Choroid plexus epithelial cell (primary cell): ENCODE measurements at places on chromosomes 16 and 17.
A peak's percentile ranks its signal among the peaks of the same experiment; 100 is the strongest.

DNA sequence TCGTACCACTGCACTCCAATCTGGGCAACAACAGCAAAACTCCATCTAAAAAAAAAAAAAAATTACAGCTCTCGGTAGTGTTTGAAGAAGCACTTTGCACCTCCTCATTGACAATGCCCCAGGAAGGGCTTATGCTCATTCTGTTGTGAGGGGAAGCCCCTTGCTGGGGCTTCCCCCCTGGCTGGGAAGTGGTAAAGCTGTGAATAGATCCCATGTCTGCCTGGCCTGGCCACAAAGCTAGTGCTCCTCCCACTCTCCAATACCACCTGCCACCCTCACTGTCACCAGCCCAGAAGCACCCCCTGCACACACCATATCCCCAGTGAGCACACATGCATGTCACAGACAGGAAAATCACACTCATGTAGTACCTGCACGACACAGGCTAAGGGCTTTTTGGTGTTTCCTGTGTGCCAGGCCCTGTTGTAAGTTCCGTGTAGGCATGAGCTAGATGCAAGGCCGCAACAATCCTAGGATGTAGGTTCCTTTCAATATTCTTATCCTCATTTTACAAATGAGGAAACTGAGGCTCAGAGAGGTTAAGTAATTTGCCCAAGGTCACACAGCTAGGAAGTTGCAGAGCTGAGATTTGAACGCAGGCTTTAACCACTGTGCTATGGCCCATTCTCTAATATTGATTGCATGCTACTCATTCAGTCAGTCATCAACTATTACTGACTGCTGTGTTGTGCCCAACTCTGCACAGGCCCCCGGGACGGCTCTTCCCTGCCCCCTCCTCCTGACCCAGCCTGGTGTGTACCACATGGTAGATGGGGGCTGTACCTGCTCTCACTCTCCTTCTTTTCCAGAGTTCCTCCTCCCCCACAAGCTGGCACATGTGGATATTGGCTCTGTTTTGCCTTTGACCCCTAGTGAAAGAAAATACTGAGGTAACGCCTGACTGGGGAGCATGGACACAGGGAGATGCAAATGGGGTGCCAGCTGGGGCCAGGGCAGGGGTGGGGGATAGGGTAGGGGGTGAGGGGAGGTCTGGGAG, 11.9 kb upstream of the COL1A1 start:
- no peak for DNase-seq

DNA sequence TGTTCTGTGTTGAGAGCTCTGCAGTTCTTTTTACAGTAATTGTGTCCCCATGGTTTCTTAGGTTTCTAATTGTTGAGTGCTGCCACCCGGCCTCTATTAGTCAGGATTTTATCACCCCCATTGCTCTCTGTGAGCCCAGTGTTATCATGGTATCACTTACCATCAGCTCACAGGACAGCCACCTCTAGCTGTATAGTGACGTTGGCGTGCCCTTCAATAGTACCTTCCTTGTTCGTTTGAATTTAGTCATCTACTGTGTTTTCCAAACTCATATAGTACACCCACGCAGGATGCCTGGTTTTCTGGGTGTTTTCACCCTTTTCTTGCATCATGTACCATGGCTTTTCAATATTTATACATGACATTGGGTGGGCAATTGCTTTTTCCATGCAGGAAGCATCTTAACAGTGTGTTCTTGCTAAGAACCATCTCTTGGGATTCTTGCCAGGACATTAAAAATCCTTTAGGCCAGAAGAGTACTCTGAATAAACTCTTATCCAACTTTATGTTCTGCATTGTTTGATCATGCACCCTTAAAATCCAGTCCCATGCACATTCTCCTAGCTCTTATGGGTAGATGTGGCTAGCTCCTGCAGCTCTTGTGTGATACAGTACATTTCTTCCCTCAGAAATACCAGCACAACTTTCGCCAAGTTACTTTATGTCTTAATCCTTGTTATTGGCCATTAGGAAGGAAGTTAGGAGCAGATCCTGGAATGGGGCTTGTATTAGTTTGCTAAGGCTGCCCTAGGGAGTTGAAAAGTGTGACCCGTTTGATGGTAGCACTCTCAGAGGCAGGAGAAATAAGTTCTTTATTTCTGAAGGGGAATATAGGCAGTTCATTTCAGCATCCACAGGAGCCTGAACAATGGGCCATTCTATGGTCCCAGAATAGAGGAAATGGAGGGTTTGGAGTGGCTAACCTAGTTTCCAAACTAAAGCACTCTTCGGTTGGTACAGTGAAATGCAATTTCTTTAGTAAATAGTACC, 11.3 kb upstream of the ABCA10 start:
- no peak for DNase-seq

- peak; percentile 98 for DNase-seq
These were observed 114.0 kb downstream of the C16orf95 start for GRCh38 chr16:87203060-87203656.

DNA sequence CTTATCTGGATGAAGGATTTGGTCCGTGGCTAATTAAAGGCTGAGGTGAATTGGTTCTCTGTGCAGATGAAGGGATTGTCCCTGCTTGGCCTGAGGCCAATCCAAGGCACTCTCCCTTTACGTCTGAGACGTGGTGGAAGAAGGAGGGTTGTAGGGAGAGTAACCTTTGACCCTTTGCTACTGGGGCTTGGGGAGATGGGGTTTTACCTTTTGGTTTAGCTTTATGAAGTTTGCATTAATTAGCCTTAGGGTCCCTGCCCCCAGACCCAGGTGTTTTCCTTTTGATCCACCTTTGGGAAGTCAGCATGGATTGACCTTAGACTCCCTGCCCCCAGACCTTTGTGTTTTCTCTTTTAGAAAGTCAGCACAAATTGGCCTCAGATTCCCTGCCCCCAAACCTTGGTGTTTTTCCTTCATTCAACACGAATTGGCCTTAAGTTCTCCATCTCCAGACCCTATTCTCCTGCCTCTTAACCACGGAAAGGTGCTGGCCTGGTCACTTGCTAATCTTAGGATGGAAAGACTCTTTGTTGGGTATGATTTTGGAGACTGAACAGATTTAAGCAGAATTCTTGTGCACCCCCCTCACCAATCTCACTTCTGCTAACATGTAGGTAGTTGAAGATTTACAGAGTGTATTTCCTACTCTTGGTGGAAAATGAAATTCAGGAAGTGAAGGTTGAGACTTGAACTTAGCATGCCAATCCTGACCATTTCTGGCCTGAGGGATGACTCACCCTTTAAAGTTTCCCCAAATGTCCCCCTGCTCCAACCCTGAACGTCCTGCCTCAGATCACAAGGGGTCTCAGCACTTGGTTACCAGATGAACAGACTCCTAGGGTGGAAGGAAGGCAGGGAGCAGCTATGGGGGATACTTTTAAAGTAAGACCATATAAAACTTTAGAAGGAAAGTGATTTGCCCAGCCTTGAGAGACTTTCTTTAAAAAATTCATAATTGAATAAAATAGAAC, 23.1 kb upstream of the MMD start:
- peak; percentile 85 for DNase-seq

DNA sequence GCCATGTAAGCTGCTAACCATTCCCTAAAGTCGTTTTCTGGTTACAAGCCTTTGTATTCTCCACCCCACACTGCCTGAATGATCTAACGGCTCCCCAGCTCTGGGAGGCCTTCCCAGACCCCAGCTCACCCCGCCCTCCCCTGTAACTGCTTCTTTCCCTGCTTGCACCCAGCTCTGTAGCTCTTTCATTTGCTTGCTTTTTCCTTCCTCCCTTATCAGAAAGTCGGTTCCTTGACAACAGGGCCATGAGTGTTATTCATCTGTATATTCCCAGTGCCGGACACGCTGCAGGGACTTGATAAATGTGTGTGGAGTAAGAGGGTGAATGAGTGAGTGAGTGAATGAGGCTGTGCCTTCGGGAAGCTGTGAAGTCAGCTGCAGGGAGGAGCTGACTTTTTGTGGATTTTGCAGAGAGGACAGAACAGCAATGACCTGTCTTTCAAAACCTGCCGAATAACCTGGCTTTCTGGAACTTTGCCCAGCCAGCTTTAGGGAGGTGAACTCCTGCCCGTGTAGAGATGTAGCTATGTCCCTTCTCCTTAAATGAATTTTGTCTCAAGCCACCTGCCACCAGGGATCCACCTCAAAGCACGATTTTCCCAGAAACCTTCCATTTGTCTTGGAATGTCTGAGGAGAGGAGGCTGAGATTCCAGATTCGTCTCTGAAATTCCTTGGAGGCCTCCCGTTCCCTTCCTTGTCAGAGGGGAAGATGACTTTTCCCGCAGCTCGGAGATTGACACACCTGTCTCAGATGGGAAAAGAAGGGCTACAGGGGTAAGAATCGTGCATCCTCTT, 20.0 kb upstream of the CACNG4 start:
- DNase-seq: peak; percentile 8

DNA sequence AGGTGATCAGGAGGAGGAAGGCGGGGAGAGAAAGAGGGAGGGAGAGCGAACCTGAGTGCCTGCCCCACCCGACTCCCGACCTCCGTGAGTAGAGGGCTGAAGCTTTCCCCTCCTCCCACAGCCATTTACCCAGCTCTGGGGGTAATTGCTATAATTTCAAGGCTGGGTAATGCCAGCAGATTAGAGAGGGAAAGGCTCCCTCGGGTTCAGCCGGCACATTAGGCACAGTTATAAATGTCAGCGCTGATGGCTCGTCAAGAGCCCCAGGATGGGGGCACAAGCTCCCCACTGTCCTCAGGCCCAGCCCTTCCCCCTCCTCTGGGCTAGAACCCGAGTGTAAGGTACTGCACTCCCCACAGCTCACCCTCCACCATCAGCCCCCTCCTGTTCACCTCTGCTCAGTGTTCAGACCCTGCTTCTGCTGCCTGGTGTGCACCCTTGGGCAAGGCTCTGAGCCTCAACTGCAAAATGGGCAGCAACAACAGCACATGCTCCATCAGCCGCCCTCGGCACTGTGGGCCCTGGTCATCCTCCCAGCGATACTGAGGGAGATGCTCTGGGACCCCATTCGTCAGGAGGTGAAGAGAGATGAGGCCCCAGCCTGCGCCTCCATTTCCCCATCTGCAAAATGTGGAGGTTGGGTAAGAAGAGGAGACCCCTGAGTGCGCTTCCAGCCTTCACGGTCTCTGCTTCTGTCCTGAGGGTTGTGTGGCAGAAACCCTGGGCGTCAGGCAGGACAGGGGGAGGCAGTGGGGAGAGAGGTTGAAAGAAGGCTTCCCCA, 77.2 kb downstream of the NT5M start:
- DNase-seq: no peak

- no peak for DNase-seq
These were observed 22.9 kb downstream of the CDK12 start for GRCh38 chr17:39484178-39484577.

DNA sequence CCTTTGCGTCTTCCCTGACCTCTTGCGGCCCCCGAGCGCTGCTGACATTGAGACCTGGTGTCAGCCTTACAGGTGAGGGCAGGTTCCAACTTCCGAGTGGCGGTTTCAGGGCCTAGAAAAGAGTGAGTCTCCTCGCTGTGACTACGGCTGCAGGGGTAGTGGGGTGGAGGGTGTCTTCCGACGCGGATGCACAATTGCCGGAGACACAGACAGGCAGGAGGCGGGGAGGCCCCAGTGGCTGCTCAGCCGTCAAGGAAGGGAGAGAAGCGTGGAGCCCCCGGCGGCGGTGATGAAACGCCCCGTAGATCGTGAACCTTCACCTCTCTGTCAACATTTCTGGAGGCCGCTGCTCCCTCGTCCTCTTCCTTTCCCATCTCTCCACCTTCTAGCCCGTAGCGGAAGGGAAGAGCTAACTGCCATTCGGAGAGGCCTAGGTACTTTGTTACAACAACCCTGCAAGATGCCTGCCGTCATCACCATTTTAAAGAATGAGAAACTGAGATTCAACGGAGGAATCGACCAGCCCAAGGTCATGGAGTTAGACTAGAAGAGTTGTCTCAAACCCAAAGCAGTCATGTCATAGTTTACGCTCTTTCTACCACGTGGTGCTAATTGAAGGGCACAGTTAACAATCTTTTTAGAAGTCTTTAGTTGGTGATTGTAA, 485 bp downstream of the DNAJA3 start:
- no peak for DNase-seq

DNA sequence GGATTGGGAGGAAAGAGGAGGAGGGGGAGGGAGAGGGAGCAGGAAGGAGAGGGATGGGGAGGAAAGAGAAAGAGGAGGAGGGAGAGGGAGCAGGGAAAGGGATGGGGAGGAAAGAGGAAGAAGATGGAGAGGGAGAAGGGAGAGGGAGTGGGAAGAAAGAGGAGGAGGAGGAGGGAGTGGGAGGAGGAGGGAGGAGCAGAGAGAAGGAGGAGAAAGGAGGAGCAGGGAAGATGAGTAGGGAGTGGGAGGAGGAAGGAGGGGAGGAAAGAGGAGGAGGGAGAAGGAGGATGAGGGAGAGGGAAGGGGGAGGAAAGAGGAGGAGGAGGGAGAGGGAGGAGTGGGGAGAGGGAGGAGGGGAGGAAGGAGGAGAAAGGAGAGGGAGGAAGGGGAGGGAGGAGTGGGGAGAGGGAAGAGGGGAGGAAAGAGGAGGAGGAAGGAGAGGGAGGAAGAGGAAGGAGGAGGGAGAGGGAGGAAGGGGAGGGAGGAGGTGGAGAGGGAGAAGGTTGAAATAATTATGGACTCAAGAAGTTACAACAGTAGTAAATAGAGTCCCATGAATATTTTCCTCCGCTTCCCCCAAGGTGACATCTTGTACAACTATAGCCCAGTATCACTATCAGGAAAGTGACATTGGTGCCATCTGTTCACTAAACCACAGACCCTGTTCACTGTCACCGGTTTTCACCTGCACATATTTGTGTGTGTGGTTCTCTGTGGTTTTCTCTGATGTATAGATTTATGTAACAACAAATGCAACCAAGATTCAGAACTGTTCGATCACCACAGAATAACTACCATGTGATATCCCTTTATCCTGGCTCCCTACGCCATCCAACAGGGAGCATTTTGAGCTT, 325.3 kb upstream of the EEF2KMT start:
- DNase-seq: no peak

GRCh38 chr17:72053449-72053848, 67.4 kb upstream of the SOX9 start:
- DNase-seq: no peak

DNA sequence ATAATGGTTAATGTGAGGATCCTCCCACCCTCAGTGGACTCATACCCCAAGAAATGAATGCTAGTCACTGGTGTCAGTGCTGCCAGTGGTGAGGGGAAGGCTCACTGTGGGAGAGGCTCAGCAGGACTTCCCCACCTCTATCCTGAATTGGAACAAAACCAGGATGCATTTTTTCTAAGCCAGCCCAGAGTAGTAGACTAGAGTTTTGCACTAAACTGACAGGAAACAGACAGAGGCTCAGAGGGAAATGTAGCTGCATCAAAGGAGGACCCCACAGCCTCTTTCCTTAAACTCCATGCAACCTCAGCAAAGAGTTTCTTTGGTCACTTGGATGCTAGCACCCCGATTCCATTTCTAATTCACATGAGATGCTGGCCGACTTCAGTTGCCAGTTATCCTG, 10.7 kb upstream of the SKAP1 start:
- DNase-seq: no peak
